Subcutaneous preadipocyte (primary cell): ENCODE measurements at places on chromosomes 4 and X. TPM values are rescaled to one million over a fixed set of nuclear protein-coding genes. Genes with fewer than 3 reads are reported as not detected.

The FAM9C gene
- not detected in 2 replicates for total RNA-seq

The NPNT gene
- not detected in 2 replicates for total RNA-seq

The GAGE1 gene
- total RNA-seq, result not detected in 2 replicates

The KCNE5 gene
- total RNA-seq, result 0.37 and 0.98 TPM in 2 replicates

The HSD17B13 gene
- under 0.01 TPM in 1 of 2 replicates, not detected in the other for total RNA-seq

The ABHD18 gene
- total RNA-seq, result 5.9 and 7.6 TPM in 2 replicates

The CT45A1 gene
- not detected in 2 replicates for total RNA-seq

The PCSK1N gene
- 0.20 and 0.37 TPM in 2 replicates for total RNA-seq

The FAM120C gene
- total RNA-seq, result 6.6 TPM in 2 replicates

The SOD3 gene
- 1.6 and 7.7 TPM in 2 replicates for total RNA-seq

The SSX2 gene
- total RNA-seq, result not detected in 2 replicates

The CXCL3 gene
- 3.7 and 9.4 TPM in 2 replicates for total RNA-seq

The SEC24B gene
- total RNA-seq, result 18.0 and 20.3 TPM in 2 replicates

The MAGEA3 gene
- not detected in 2 replicates for total RNA-seq

The ACSL4 gene
- 163 and 170 TPM in 2 replicates for total RNA-seq

The SH2D1A gene
- not detected in 2 replicates for total RNA-seq

The IL2RG gene
- total RNA-seq, result not detected in 2 replicates

The FNIP2 gene
- 19.1 and 22.1 TPM in 2 replicates for total RNA-seq

The ITM2A gene
- 0.98 and 1.8 TPM in 2 replicates for total RNA-seq

The SMS gene
- 124 and 194 TPM in 2 replicates for total RNA-seq

The HPGDS gene
- not detected in 2 replicates for total RNA-seq

The L1CAM gene
- under 0.01 and 0.39 TPM in 2 replicates for total RNA-seq

The LDOC1 gene
- total RNA-seq, result 3.1 and 3.3 TPM in 2 replicates

The IGBP1 gene
- 44.4 and 64.7 TPM in 2 replicates for total RNA-seq

The NEIL3 gene
- 8.5 and 10.8 TPM in 2 replicates for total RNA-seq
